ENCODE measurements at places on chromosomes 7 and 10.

GRCh38 chr10:77240041-77240652 is 397.5 kb downstream of the KCNMA1 start:
- DNase-seq = no peak

DNA sequence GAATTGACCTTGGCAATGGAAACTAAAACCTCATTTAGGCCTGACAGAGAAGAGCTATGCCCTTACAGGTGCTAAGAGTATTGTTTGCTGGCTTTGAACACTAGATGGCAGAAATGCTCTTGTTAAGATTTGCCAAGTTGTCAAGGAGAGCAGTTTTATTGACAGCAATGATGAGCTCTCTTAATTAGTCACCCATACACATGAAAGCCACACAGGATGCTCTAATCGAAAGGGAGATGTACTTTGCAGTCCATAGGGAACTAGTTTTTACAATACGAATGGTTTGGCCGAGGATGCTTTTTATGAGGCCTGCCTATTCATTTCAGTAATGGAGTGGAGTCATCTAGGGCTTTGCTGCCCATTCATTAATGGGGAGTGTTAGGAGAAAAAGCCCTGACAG is 45.4 kb upstream of the MBL2 start:
- no peak for DNase-seq

DNA sequence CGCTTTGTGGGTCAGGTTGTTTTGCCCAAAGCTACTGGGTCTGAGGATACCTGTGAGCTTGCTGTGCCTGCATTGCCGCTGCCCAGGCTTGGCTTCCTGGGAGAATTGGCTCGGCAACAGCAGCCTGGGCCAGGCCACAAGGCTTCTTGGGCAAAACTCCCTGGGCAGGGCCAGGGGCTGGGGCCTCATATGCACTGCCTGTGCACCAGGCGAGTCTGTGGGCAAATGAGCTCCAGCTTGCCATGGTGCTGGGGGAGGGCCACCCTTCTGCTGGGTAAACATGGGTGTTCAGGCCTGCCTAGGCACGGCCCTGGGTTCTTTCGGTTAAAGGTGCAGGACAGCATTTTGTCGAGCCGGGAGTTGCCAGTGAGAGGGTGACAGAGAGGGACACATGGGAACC is 19.4 kb downstream of the ZMIZ1 start:
- no peak for DNase-seq

GRCh38 chr10:87930141-87930540 is 66.7 kb downstream of the PTEN start:
- DNase-seq = no peak
